Frontal cortex (tissue), 4 donors: ENCODE measurements at places on chromosomes 4 and X.

GRCh38 chrX:48523682-48524081 lies 2.1 kb downstream of the EBP start:
- no peak for DNase-seq

DNA sequence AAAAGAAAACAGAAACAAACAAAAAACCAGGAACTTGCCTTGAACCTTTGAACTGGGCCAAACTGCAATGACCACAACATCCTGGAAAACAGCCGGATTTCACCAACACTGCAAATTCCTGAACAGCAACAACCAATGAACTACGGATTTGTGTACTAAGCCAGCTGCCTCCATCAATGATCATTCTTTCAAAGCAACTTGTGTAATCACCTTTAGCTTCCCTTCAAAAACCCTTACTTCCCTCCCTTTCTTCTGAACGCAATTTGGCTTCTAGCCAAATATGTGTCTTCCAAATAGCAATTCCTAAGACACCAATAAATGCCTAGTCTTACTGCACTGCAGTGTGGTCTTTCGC lies 98.5 kb upstream of the FAM47C start:
- DNase-seq, result no peak

DNA sequence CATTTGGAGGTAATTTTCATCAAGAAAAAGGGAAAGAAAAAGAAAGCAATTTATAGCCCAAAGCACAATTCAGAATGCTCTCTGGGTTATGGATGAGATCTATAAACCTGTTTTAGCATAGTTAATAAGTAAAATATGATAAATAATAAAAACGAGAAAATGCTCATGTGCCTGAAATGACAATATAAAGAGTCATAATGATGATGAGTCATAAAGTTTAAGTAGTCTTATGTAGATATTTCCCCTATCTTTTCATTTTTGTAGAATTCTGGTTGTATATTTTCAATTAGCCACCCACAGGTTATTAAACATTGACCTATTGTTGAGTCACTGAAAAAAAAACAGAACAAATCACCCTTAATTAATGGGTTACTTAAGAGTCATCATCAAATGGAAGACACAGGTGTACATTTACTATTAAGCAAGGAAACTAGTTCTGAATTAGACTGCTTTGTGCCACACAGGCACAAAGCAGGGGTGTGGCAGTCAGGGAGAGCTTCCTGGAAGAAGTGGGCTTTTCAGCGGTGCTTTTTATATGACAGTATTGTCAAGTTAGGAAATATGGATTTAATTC lies 29.3 kb downstream of the BEND4 start:
- no peak for DNase-seq

DNA sequence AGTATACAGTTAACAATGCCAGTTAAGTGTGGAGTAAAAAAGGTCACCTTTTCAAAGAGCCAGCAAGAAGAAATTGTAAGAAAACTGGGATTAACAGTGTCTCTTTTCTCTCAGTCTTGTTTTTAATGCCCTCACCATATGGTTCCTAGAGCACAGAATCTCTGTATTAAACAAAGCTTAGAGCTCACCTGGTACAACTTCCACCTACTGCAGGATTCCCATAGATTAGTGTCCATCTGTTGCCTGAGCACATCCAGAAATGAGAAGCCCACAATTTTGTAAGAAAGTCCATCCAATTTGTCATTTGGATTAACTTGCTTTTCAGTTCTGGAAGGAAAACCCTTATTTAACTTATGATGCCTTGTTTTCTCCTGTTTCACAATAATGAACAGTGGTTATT lies 1037.1 kb downstream of the STPG2 start:
- no peak for DNase-seq

- no peak for DNase-seq
Observed at GRCh38 chr4:72358483-72358882, 210.5 kb downstream of the ADAMTS3 start.
